ENCODE measurements at places on chromosomes 16 and 17.

GRCh38 chr17:6429266-6429665 lies 5.7 kb downstream of the AIPL1 start:
- no peak for DNase-seq

DNA sequence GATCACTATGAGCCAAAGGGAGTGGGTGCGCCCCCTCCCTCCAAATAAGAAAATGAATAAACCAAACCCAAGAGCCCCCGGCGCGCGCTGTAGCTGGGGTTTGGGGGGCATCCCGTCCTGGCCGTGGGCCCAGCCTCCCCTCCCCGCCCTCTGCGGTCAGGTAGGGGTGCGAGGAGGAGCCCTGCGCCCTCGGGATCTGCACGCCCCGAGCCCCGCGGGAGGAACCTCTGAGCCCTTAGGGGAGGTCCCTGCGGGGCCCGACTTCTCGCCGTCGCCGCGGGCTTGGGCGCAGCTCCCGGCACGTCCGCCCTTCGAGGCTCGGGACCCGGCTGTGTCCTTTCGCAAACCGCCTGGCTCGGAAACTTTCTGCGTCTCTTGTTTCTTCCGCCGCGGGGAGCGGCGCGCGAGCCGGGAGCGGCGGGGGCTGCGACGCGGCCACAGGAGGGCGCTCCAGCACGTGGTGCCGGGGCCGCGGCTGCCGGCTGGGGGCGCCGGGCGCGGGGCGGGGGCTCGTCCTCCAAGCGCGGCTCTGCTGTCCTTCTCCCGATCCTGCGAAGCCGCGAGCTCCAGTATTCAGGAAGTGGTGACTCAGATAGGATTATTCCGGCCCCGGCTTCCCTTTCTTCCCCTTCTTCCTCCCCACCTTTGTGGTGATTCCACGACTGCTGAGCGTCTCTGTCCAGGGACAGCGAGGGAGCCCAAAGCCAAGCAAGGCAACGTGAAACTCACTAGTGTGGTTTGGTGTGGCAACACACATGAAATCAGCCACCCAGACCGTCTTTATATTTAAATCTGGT lies 1.6 kb downstream of the PITPNC1 start:
- DNase-seq, result peak; percentile 78

- no peak for DNase-seq
Observed at GRCh38 chr16:75710344-75710743, 9.1 kb upstream of the DUXB start.

DNA sequence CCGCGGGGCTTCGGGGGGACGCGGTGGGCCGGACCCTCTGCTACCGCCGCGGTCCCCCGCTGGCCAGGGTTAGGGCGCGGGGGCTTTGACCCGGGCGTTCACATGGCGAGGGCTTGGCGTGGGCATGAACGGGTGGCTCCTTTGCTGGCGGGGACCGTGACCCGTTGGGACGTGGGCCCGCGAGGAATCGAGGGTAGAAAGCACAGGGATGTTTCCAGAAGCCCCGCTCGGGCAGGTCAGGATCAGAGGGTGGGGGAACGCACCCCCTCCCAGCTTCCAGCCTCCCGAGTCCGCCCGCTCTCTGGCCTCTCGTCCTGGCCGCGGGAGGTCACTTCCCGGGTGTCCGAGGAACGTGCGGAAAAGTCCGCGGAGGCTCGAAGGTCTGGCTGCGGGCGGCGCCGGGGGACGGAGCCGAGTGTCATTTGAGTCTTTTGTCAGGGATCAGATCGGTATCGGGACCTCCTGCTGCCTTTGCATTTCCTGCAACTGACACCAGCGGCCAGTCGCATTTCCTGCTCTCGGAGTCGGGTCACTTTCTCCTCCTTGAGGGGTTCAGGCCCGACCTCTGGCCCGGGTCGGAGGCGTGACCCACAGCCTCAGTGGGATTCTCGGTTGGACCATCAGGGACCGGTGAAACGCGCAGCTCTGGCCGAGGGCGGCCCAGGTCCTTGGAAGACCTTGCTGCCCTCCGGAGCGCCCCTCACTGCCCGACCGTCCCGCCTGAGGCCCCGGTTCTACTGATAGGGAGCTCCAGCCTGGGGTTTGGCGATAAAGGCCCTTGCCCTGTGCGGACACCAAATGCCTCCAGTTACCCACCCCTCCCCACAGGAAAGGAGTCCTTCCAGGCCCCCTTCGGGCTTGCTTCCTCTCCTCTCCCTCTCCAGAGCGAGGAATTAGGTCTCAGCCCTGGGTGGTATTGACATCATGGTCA lies 702 bp upstream of the WNT3 start:
- no peak for DNase-seq

GRCh38 chr16:58417600-58417999 lies 25.3 kb downstream of the GINS3 start:
- no peak for DNase-seq

GRCh38 chr17:81518785-81519283 lies 6.2 kb upstream of the ACTG1 start:
- DNase-seq, result no peak

- DNase-seq, result no peak
Observed at GRCh38 chr16:70591615-70592014, 54.7 kb upstream of the IL34 start.

GRCh38 chr16:56669005-56669839 lies at the start of gene MT1H:
MT1H (plus strand) TSS chr16:56669814; CDS start chr16:56669885, 71 bp downstream.
- DNase-seq, result peak; percentile 30

- DNase-seq, result no peak
Observed at GRCh38 chr17:28319598-28319935, 567 bp downstream of the TMEM97 start.

DNA sequence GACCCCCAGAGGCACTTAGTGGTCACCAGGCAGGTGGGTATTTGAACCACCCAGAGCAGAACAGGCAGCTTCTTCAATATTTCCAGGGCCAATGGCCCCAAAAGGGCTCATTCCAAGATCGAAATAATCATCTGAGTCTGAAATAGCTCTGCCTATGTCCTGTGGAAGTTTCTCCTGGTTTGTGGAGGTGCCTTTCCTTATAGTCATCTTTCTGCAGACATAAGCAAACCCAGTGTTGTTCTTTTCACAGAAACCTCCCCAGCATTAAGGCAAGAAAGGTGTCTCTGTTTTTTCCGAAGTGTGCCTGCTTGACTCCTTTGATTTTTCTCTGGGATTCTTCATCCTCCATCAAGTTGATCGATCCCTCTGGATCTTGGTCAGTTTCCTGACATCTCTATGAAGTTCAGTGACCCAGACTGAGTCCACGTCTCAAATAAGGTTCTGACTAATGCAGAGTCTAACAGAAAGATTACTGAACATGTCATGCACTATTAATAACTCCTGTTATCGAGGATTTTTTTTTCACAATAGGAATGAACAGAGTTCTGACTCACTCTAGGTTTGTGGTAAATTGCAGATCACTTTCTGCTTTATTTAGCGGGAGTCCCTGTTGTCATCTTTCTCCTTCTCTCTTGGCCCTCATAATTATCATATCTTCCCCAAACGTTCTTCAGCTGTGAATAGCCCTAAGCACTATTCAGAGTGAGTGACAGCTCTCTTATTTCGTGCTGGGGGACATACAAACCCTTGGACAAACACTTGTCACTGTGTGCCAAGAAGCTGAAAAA lies 1.5 kb downstream of the LRRC3C start:
- no peak for DNase-seq

GRCh38 chr17:586920-587685 lies 127.5 kb downstream of the VPS53 start:
- DNase-seq, result no peak

DNA sequence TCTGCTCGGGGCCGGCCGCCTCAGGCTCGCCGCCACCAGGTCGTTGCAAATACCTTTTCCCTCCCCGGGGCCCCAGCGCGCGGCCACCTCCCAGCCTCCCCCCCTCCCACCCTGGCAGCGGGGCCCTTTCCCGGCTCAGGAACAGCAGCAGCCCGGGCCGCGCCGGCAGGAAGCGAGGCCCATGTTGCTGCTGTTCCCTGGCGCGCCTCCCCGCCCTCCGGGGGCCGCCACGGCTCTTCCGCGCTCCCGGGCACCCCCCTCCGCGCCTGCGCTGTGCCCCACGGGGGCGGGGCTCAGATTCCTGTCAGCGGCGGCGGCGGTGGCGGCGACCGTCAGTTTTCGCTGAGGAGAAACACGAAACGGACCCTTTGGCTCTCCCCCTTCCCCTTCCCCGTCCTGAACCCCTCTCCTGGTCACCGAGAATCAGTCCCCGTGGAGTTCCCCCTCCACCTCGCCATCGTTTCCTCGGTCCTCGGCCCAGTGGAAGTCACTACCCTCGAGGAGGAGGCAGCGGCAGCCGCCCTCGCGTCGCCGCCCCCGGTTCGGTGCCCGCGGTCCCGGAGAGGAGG lies at the start of gene NFAT5:
NFAT5 (plus strand) TSS at position 296 of the 569 bp plus-strand sequence. CDS start 336 bp downstream, outside the sequence.
- DNase-seq, result peak; percentile 93

DNA sequence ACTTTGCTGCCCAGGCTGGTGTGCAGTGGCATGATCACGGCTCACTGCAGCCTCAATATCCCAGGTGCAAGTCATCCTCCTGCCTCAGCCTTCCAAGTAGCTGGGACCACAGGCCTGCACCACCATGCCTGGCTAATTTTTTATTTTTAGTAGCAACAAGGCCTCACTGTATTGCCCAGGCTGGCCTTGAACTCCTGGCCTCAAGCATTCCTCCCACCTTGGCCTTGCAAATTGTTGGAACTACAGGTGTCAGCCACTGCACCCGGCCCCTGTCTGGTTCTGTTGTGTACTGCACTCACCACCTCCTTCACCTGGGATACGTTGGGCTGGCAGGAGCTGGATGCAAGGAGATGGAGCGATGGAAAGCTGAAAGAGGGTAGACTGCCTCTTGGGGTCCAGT lies 8.5 kb downstream of the PLA2G15 start:
- DNase-seq, result no peak

DNA sequence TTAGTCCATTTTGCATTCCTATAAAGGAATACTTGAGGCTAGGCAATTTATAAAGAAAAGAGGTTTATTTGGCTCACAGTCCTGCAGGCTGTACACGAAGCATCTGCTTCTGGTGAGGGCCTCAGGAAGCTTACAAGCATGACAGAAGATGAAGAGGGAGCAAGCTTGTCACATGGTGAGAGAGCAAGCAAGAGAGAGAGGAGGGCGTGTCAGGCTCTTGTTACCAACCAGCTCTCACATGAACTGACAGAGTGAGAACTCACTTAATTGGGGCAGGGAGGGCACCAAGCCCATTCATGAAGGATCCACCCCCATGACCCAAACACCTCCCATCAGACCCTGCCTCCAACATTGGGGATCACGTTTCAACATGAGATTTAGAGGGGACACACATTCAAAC lies 1.6 kb downstream of the CHCT1 start:
- DNase-seq, result no peak

DNA sequence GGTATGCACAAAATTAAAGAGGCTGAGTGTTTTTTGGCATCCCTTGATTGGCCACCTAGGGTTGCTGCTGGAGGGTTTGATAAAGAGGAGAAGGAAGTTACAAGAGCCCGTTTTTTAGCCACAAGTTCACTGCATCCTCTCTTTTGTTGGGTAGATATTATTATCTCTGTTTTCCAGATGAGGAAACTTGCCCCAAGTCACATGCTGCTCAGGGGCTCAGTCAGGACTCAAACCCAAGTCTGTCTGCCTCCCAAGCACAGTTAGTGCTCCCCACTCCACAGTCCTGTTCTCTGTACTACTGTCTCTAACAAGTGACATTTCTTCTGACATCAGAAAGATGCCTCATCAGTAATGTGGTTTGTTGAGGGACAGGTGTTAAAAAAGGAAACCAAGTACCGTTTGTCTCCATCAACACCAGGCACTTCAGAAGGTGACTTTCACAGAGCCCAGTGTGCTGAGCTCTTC lies 1.4 kb downstream of the NT5M start:
- DNase-seq, result no peak

GRCh38 chr17:64355536-64356303 lies 34.9 kb downstream of the PECAM1 start:
- peak; percentile 33 for DNase-seq

GRCh38 chr17:77444984-77445759 lies 304.4 kb downstream of the SEC14L1 start:
- peak; percentile 74 for DNase-seq

- DNase-seq, result no peak
Observed at GRCh38 chr17:66535611-66536010, 233.2 kb downstream of the PRKCA start.

DNA sequence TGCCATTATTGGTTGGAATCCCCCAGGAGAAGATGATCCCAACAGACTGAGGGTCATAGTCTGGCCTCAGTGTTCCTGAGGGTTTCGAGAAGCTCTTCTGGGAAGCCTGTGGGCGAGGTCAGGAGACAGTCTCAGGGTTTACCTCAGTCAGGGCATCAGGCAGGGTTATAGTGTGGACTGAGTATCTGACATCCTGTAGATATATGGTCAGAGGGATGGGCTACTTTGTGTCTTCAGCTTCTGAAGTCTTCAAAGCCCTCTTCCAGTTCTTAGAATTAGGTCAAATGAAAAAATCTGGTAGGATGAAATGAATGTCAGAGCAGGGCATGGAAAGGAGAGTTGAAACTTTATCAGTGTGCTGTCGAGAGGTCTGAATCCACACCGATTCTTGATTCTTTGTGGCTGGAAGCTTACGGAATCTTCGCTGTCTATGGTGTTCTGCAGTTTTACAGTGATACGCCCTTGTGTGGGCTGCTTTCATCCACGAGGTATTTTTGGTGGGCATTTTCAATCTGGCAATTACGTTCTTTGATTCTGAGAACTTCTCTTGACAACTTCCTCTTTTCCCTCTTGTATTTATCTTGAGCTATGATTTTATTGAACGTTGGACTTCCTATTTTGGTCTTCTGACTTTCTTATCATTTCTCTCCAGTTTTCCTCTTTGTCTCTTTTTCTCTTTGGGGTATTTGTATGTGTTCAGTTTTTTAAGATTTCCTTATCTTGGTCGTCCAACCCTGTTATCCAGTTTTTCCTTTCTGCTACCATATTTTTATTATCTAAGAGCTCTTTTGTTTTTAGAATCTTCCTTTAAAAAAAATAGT lies 30.4 kb downstream of the BPTF start:
- DNase-seq, result no peak

GRCh38 chr17:73956595-73957465 lies 246.6 kb upstream of the RPL38 start:
- DNase-seq, result peak; percentile 42

DNA sequence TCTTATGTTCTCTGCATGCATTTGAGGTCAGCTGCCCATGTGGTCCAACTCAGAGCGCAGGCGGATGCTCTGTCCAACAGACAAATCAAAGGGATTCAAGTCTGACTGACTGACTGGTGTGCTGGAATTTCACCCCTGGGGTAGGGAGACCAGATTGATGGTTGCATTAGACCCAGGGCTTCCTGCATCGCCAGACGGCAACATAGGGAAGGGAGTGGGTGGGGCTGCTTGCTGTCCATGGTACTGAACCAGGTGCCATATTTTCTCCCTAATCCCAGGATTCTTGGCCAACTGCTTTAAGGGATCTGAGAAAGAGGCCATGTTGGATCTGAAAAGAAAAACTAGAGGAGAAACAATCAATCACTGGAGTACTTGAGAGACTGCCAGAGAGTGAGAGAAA lies 332.0 kb downstream of the XYLT1 start:
- no peak for DNase-seq

GRCh38 chr16:88558457-88559442 lies 11.5 kb upstream of the ZC3H18 start:
- DNase-seq, result no peak

DNA sequence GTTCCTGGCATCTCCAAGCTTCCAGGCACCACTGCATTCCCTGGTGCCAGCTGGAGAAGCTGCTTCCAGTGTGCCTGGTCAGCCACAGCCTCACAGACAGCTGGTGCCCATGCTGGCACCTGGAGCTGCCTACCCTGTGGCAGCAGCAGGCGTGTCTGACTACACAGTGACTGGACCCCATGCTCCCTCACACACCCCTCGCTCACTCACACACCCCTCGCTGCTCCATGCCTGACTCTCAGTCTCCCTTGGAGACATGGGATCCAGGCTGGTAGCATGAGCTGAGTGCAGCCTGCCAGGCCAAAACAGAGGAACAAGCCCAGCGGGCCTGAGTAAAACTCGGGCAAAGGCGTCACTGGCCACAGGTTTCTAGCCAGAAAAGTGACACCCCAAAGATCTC lies 59.1 kb upstream of the SMIM36 start:
- no peak for DNase-seq

GRCh38 chr16:3145151-3145550 lies 10.3 kb downstream of the ZNF213 start:
- no peak for DNase-seq

All from activated T-cell treated with anti-CD3 and anti-CD28 coated beads for 48 hours (primary cell).